Activated effector memory CD4-positive, alpha-beta T cell treated with anti-CD3 and anti-CD28 coated beads, Interleukin-2, amount 50 U/mL, for 16 hours (primary cell): ENCODE measurements at places on chromosomes 1 and 21.

DNA sequence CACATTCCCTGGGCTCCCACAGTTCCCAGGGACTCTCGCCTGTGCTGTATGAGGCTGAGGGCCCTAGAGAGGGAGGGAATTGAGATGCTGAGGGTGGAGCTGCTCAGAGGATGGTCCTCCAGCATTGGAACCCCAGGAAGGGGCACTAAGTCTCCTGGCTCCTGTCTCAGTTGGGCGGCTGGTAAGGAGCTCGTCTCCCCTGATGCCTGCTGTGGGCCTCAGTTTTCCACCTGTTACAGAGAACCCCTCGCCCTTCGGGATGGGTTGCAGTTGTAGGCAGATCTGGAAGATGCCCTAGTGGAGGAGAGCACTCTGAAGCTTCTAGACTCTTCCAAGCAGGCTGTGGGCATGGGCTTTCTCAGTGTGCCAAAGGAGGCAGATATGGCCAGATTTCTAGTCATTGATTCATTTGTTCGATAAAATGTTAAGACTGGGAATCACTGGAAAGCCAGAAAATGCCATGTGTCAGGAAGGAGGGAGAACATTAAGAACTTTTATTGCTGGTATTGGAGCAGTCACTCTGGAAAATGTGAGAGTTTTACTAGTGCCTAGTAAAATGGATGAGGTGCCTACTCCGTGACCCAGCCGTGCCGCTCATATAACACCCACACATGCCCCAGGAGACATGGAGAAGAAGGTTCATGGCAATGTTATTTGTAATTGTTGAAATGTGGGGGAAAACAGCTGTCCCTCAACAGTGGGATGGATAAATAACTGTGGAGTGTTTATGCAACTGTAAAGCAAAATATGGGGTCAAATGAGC is 828 bp upstream of the MYBPH start:
- DNase-seq = peak; percentile 27

- no peak for DNase-seq
These were observed 9.0 kb downstream of the GON4L start for GRCh38 chr1:155847823-155848529.

DNA sequence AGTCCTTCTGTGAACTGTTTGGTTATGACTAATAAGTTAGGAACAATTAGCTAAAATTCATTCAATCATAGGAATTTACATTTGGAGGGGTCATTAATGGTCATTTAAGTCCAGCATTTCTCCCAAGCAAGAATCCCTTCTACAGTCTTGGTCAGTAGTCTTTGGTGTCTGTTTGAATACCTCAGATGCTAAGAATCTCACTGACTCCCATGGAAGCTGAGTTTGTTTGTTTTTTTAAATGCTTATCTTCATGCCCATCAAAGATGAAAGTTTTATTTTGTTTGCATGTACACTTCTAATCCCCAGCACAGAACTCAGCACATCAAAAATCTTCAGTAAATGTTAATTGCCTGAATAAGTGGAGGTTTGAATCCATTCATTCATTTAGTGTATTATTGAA is 41.3 kb upstream of the SLC44A3 start:
- no peak for DNase-seq

DNA sequence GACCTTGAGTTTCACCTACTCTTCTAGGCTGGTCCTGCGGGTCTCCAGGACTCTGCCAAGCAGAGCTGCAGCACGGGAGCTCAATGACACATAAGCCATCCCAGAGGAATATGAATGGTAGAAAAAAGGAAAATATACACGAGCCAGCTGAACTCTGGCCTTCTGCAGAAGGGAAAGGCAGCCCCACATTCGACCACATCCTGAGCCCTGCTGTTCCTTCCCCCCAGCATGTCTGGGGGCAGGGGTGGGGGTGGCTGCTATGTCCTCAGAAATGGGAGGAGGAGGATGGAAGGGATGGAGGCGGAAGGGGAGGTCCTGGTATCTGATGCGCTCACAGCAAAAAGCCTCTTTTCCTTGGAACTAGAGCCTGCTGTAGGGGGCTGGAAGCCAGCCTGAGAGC is 12.1 kb upstream of the KDF1 start:
- DNase-seq = no peak

- DNase-seq = no peak
These were observed 19.4 kb downstream of the NADK start for GRCh38 chr1:1758692-1759455.

GRCh38 chr21:16572032-16572431 is 842.2 kb downstream of the USP25 start:
- no peak for DNase-seq

- peak; percentile 77 for DNase-seq
These were observed 703 bp downstream of the PUM1 start for GRCh38 chr1:31064718-31065309.

DNA sequence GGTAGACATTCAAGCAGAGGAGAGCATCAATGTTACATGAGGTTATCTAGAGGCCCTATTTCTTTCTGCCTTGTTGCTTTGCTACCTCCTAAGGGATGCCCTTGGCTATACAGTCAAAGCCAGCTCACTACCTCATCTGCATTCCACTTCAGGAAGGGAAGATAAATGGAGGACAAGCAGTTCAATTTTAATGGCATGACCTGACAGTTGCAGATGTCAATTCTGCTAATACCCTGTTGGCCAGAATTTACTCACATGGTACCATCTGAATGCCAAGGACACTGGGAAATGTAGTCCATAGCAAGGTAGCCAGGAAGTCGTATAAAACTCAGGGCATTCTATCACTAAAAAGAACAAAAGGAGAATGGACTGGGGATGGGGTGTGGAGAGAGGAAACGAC is 31.5 kb downstream of the PALMD start:
- DNase-seq = no peak

DNA sequence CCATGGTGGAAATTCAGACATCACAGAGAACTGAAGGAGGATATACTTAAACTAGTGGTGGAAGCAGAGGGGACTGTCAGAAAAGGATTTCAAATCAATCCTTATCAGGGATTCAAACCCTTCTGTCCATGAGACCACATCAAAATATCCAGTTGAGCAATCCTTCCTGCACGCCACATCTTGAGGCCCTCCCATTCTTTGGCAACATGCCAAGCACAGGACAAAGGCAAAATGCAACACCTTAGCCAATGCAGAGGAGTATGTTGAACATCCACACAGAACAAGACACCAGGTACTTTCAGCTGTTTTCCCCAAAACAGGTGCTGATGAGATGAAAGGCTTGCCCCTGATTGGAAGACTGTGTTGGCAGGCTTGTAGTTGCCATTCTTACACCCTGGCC is 81.8 kb upstream of the PLXNA2 start:
- DNase-seq = no peak

- DNase-seq = no peak
These were observed 75.9 kb downstream of the IGSF21 start for GRCh38 chr1:18183533-18183932.

GRCh38 chr1:87180682-87181081 is 148.0 kb upstream of the LMO4 start:
- no peak for DNase-seq
